H4 (cell line): ENCODE measurements at places on chromosomes 5 and 9. TPM values are rescaled to one million over a fixed set of nuclear protein-coding genes. Genes with fewer than 3 reads are reported as not detected.

NR5A1 gene
- not detected in 2 replicates for total RNA-seq

GRCh38 chr5:72523960-72524582 is 16.9 kb upstream of the ZNF366 start:
- peak; percentile 69 for DNase-seq

GRCh38 chr5:82011761-82012160 is 39.9 kb downstream of the ATG10 start:
- DNase-seq: no peak

DNA sequence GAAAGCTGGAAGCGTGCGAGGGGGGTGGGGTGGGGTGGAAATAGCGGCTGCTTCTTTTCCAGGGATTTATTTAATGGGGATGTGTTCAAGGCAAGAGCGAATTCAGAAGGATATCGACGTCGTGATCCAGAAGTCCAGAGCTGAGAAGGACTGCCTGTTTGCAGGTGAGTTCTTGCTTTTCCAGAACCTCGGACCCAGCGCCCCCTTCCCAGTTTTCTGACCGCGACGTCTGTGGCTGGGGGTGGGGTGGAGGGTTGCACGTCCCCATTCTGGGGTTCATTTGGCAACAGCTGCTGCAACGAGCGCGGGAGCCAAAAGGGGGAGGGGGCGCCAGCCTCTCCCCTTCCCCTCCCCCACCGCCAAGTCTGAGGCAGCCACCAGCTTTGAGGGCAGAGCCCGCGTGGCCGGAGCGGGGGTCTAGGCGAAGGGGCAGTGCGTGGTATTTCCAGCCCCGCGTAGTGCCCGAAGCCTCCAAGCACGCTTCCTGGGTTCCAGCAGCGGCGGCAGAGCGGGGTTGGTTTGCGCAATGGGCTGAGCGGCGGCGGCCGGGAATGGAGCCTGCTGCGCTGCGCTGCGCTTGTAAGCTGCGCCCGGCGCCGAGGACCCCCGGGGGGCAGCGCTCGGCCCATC is 701 bp downstream of the PARP8 start:
- DNase-seq: peak; percentile 3
